Bronchial epithelial cell (primary cell): ENCODE measurements at places on chromosomes 2 and 18. TPM values are rescaled to one million over a fixed set of nuclear protein-coding genes. Genes with fewer than 3 reads are reported as not detected.
A peak's percentile ranks its signal among the peaks of the same experiment; 100 is the strongest.

DSC3 gene
- 193 and 198 TPM in 2 replicates for total RNA-seq

DNA sequence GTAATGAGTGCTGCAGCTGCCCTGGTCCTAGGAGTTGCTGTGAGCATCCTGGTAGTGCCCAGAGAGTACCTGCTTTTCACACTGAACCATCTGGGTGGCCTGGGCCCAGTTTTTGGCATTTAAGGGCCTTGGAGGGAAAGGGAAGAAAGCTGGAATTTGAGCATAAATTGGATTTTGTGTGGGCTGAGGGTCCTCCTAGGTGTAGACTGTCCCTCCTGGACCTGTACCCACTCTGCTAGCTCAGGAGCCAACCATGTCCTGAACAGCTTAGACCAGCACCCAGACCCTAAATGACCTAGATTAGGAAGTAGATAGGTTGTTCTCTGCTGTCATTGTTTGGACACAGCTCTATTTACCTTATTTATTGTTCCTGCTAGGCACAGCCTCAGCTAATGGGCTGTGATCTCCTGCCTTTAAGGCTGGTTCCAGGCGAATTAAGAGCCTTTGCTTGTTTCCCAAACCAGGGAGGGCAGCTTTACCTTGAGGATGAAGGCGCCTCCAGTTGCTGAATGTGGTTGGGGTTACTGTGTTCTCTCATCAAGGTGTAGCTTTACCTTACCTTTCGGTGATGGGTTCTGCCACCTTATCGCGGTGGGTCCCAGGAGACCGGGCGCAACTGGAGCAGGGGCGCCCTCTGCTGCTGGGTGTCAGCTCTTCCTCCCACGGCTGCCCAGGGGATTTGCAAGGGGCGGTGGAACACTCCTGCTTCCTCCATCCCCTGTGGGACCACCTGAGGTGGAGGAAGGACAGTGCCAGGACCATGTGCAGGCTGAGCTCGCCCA is 34.4 kb downstream of the ITGA6 start:
- peak; percentile 49 for DNase-seq

FAM237A gene
- not detected in 2 replicates for total RNA-seq

DNA sequence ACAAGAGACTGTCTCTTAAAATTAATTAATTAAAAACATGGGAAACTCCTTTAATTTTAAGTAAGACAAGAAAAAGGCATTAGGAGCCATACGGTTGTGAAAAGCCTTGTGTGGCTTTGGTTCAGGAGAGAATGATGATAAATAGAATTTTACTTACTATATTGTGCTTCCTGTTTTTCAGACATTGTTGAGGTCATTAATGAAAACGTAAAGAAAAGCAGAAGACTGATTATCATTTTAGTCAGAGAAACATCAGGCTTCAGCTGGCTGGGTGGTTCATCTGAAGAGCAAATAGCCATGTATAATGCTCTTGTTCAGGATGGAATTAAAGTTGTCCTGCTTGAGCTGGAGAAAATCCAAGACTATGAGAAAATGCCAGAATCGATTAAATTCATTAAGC is 10.7 kb upstream of the IL1RL2 start:
- DNase-seq = no peak

- no peak for DNase-seq
Measured at GRCh38 chr2:44618251-44619023, 256.7 kb downstream of the CAMKMT start.

DNA sequence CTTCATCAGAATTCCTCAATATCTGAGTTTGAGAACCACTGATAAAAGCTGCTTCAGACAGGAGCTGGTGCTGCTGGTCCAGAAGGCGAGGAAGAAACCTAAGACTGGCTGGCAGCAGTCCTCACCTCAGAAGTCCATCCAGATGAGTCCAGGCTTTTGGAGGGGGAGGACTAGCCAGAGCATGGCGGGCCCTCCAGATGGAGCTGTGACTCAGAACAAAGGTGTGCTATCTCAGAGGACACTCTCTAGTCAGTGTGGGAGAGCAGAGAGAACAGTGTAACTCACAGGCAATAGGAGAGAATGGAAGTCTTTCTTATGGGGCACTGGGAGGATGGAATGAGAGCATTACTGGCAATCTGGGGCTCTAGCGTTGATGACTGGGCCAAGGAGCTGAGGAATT is 191.4 kb downstream of the NYAP2 start:
- no peak for DNase-seq

DNA sequence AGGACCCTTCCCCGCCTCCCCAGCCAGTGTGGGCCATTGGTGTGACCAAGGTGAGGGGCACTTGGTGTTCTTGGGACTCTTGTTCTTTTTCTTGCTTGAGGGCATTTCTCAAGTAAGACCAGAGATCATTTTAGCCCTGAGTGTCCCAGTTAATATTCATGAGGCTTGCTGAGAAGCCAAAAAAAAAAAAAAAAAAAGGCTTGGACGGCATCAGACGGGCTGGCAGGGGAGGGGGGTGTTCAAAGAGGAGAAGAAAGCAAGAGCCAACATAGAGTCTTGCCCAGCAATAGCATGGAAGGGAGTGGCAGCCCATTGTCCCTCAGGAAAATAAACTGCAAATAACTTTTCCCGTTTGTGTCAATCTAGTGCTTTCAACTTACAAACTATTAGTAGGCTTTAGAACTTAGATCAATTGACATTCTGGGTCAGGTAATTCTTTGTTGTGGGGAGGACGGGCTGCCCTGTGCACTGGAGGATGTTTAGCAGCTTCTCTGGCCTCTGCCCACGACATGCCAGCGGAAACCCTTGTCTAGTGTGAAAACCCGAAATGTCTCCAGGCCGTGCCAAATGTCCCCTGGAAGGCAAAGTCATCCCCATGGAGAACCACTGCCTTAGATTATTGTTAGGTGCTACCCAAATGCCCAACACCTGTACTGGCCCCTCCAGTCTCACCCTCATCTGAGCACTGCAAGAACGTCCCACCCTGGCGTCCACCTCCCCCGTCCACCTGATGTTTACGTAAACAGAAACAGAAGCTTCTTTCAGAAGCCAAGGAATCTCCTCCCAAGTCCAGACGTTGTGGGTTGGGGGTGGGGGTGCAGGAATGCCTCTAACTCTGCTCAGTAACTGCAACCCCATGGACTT is 163.4 kb downstream of the BCL2 start:
- no peak for DNase-seq

UNC80 gene
- under 0.01 TPM in 1 of 2 replicates, not detected in the other for total RNA-seq

SDC1 gene
- total RNA-seq = 1,084 and 1,308 TPM in 2 replicates

GRCh38 chr2:103003750-103004260 is 242.0 kb downstream of the TMEM182 start:
- no peak for DNase-seq

ASXL2 gene
- total RNA-seq = 4.2 and 6.3 TPM in 2 replicates

PTPRN gene
- 0.13 and 1.3 TPM in 2 replicates for total RNA-seq
